ENCODE measurements at places on chromosomes 2 and 18.
A peak's percentile ranks its signal among the peaks of the same experiment; 100 is the strongest.

GRCh38 chr2:8086796-8087479, 594.9 kb upstream of the ID2 start:
- DNase-seq: peak; percentile 30

- DNase-seq: peak; percentile 84
Observed at GRCh38 chr2:219218732-219219701, at the start of gene ABCB6. ABCB6 (minus strand) TSS chr2:219218958; CDS start chr2:219218673, 285 bp downstream.

GRCh38 chr2:242060212-242060835, 190.8 kb downstream of the RTP5 start:
- no peak for DNase-seq

GRCh38 chr2:45759310-45759851, 107.9 kb downstream of the PRKCE start:
- DNase-seq: no peak

DNA sequence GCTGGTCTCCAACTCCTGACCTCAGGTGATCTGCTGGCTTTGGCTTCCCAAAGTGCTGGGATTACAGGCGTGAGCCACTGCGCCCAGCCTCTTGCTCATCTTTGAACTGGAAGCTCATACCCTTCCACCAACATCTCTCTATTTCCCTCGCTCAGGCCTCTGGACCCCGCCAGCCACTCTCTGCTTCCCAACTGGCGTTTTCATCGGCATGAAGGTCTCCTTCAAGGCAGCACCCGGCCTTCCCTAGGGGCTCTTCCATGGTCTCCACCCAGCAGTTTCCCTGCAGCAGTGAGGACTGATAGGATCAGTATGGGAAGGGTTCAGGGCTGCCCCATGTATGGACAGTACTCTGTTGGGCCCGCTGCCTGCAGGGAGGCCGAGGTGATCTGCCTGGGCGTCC, 65.8 kb upstream of the HS6ST1 start:
- DNase-seq: no peak

GRCh38 chr2:20288642-20289340, 61.9 kb downstream of the PUM2 start:
- DNase-seq: no peak

- DNase-seq: no peak
Observed at GRCh38 chr2:113192459-113193100, 18.8 kb downstream of the PSD4 start.

GRCh38 chr18:11689669-11690565, 853 bp downstream of the GNAL start:
- DNase-seq: no peak

- no peak for DNase-seq
Observed at GRCh38 chr2:99784282-99784681, 294.5 kb upstream of the REV1 start.

DNA sequence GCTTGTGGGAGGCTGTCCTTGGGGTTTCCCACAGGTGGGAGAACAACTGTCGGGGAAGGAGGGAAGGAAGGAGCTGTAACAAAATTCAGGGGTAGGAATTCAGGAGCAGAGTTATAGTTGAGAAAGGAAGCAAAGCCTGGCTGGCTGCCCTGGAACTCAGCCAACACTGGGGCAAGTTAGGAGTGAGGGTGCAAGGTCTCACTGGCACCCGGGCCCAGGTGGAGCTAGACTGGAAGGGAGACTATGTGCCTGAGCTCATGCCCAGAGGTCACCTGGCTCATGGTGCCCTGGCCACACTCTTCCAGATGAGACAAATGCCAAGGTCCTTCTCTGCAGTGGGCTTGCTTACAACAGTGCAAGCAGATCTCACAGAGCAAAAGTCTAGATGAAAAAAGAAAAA, 75.6 kb upstream of the ARHGAP28 start:
- DNase-seq: no peak

GRCh38 chr2:157830696-157831570, 45.2 kb downstream of the ACVR1 start:
- DNase-seq: peak; percentile 75

DNA sequence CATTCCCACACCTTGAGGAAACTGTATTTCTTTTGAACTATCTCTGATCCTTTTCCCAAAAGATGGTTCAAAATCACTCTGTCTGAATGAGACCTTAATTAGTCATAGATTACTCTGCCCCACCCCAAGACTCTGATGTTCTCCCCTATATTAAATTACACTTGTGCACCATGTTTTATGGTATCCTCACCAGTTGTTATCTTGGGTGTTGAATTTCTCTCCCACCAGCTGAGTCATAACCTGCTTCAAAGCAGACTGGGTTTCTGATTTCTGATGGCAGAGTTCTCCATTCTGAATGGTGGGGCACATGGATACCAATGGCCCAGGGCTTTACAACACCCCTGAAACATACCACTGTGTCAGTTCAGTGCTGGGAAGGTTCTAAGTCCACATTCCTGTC, 15.0 kb downstream of the CDH20 start:
- DNase-seq: no peak

- DNase-seq: no peak
Observed at GRCh38 chr2:45412754-45413379, 198.2 kb downstream of the SRBD1 start.

- no peak for DNase-seq
Observed at GRCh38 chr18:54220406-54220805, 4.1 kb downstream of the MBD2 start.

DNA sequence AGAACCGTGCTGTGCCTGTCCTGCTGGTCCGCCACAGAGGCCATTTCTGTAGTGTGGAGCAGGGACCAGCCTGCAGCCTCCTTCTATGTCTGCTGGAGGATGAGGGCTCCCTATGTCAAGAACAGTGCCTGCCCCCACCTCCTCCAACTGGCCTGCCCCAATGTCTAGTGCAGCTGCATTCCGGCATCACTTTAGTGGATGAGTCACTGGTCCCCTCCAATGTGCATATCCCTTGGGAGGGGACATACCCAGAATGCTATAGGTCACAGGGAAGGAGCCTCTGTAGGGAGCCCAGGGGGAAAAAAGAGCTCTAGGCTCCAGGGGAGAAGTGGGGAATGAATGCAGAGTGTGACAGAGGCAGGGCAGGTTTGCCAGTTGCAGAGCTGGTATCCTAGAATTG, 219.6 kb downstream of the CELF4 start:
- no peak for DNase-seq

GRCh38 chr2:238285653-238286082, 2.7 kb downstream of the PER2 start:
- no peak for DNase-seq

DNA sequence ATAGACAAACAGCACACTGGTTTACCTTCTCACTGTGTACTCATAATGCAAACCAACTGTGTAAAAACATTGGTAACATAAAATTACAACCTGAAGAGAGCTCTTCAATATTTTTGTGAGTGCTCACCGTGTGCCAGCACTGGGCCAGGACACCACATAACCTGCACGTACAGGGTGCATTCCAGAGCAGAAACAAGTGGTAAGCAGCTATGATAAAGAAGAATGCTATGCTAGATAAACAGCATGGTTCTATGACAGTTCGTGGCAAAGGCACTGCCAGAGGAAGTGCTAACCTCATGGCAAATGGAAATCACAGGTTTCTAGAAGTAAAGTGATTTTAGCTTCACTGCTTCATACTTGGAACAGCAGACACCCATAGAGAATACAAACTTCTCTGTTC, 343.5 kb downstream of the MTX2 start:
- no peak for DNase-seq

DNA sequence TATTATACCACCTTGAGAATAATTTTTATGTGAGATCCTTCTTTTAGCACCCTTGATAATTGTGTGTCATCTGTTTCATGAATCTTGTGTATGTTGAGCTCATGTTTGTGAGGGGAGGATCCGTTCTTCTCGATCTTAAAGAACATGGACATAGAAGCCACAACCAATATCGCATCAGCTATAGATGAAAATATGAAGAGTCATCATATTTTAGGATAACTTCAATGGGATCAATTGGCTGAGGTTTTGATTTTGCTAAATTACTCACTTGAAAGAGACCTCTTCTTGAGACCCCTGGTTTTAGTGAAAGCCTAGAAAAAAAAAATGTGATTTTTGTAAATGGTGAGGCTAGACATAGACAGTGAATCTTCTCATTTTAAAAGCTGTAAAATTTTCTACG, 385.3 kb upstream of the NRP2 start:
- no peak for DNase-seq

GRCh38 chr18:72811047-72811446, 56.7 kb downstream of the NETO1 start:
- no peak for DNase-seq

DNA sequence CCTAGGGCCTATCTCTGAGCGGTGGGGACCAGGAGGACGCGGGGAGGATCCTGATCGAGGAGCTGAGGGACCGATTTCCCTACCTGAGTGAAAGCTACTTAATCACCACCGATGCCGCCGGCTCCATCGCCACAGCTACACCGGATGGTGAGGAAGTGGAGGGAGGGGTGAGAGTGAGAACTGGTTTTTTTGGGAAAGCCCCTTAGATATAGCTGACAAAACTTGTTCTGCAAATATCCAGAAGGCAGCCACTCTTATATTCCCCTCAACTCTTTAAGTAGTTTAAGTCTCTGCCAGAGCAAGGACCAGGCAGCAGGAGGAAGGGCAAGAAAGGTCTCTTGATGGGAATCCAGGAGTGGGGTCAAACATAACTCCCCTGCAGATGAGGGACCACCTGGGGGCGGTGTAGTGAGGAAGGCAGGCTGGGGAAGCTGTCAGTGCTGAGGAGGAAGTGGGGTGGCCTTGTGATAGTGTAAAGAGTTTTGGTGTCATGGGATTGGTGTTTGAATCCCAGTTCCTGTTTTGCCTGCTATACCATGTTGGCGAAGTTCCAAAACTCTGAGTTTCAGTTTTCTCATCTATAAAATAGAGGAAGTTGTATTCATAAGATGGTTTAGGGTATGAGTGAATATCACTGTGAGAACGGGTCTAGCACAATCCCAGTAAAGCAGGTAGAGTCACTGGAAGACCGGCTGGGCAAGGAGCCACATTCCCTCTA, 3.4 kb downstream of the NAGK start:
- peak; percentile 96 for DNase-seq

- no peak for DNase-seq
Observed at GRCh38 chr2:67671464-67672450, 274.6 kb downstream of the ETAA1 start.

DNA sequence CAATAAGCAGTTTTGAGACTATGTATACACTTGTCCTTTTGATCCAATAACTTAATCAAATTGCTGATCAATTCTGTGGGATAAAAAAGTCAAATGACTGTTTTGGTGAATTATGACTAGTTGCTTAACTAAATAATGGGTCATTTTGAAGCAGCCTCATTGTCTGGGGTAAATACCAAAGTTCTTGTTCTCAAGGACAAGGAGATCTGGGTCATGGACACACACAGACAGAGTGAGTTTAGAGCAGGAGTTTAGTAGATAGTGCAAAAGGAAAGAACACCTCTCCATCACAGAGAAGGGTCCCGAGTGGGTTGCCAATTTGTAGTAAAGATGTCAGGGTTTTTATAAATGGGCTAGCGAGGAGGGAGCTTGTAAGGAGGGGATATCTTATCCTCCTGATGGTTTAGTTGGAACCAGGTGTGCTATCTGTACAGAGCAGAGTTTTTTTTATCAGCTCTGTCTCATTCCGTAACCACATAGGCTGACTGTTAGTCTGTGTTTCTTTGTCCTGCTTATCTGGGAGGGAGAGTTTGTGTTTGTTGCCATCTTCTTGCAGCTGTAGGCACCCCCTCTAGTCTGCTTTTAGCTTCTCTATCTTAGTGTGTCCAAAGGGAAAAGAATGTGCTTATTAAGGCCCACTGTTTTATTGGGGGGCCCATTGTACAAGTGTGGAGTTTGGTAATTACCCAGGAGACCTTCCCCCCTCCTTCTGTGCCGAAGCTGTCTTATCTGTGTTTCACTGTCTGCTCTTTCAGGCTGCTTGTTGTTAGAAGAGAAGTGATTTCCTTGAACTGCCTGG, 48.7 kb upstream of the C1GALT1C1L start:
- no peak for DNase-seq

- DNase-seq: no peak
Observed at GRCh38 chr2:104840156-104840555, 13.8 kb upstream of the POU3F3 start.

DNA sequence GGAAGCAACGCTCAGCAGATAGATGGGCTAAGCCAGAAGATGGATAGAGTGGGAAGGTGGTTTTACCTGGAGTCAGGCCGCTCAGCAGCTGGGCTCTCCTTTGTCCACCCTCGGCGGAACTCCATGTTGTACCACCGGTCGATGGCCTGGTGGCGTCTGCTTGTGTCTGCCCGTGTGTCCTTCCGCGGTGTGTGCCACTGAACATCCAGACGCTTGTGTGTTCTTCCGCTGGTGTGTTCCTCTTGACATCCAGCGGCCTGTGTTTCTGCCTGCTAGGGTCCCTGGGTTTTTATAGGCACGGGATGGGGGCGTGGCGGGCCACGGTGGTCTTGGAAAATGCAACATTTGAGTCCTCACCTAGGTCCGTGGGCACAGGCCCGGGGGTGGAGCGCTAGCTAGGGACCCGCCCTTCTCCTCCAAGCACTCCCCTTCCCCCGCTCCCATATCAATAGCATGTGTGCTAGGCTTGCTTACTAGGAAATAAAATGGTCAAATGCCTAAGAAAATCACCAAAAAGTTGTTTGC, 1431.7 kb upstream of the ACVR2A start:
- DNase-seq: no peak

DNA sequence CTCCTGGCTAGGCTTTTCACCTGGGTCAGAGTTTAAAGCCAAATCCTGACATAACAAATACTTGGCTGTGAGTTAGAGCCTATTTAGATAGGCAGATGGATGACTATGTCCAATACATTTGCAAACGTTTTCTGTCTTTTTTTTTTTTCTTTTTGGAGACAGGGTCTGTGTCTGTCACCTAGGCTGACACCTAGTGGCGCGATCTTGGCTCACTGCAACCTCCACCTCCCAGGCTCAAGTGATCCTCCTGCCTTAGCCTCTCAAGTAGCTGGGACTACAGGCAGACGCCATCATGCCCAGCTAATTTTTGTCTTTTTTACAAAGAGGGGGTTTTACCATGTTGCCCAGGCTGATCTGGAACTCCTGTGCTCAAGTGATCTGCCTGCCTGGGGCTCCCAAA, 124.8 kb downstream of the DYM start:
- DNase-seq: no peak

DNA sequence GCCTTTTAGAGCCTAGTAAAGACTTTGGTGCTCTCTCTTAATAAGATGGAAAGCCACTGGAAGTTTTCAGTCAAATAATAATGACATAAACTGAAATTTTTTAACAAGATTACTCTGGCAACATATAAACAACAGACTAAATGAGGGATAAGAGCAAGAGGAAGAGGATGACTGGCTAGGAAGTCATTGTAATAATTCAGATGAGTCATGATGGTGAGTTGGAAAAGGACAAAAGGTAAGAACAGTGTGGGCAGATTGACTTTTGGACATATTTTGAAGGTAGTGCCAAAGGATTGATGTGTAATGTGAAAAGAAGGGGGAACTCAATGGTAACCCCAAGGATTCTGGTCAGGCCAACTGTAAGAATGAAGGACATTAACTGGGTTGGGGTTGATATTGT, 310.3 kb downstream of the NOL4 start:
- DNase-seq: no peak

- no peak for DNase-seq
Observed at GRCh38 chr2:158412206-158412605, 44.3 kb downstream of the CCDC148 start.

- DNase-seq: no peak
Observed at GRCh38 chr18:79010802-79011201, 31.2 kb downstream of the SALL3 start.
